ENCODE measurements at places on chromosomes 16 and 17.

- DNase-seq = no peak
Measured at GRCh38 chr16:5500526-5500925, 402.9 kb upstream of the EEF2KMT start.

- no peak for DNase-seq
Measured at GRCh38 chr17:45920083-45920482, 25.7 kb downstream of the MAPT start.

DNA sequence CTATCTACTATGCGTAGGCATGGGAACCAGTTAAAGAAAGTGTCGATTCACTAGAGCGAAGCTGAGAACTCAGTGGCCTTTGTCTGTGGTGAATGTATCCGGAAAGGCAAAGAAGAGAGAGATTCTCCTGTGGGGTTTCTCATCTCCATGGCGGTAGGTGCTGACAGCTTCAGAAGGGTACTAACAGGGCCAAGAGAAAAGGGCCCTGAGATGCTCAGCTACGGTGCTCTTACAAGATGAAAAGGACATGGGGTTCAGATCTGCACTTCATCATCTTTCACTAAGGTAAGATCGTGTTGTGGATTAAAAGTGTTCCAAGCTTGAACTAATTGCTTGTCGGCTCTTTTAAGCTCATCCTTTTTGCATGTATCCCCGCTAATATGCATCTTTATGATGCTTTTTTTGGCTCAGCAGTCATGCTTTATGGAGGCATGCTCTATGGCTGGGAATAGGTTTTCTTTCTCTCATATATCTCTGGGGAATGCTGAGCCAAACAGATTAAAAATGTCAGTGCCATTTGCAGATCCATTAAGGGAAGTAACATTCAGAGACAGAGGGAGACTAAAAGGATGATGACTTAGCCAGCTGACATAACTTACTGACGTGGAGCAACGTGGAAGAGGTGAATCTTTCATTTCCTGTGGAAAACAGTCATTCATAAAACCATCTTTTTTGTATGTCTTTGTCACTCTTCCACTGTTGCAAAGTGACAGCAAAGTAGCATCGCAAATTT is 29.9 kb downstream of the KCNJ16 start:
- DNase-seq = no peak

- no peak for DNase-seq
Measured at GRCh38 chr17:36978810-36979564, 30.2 kb downstream of the AATF start.

DNA sequence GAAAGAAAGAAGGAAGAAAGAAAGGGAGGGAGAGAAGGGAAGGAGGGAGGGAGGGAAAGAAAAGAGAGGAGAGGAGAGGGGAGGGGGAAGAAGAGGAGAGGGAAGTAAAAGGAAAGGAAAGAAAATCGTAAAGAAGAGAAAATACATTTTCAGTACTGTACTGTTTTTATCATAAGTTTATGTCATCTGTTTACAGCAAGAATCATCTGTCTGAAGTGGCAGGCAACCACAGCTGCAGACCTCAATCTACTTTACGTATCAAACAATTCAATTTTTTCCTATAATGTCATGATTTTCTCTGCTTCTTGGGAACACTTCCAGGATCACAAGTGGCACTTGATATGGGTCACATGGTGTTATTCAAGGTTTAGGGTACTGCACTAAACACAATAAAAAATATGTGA is 58.3 kb downstream of the USP32 start:
- DNase-seq = no peak

DNA sequence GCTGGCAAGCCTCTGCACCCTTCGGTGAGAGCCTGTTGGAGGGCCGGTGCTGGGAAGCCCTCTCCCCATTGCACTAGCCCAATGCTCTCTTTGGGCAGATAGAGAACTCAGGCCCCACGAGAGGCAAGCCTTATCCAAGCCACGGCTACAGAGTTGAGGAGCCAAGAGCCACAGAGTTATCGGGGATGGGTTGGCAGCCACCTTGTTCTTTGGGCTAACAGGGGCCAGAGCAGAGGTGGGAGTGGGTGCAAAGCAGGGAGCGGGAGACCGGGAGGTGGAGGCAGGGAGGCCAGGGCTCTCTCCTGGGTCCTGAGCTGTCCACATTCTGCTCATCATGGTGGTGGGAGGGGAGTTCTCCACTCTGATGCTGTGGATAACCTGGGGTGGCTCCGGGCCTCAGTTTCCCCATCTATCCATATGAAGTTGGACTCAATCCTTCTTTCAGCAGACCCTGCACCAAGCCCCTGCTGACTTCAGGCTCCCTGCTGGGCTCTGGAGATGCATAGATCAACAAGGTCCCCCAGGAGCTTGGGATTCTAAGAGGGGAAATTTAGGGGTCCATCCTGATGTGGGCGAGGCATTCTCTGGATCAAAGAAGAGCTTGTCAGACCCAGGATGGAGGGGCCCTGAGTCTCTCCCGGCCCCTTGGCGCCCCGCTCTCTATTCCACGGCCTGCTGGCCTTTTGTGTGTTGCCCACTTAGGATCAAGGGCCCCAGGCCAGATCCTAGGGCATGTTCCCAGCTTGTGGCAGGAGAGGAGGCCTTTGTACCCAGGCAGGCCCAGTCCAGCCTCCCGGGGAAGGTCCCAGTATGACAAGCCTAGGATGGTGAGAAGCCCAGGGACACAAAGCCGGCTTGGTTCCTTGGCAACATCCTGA is 557 bp upstream of the CX3CL1 start:
- no peak for DNase-seq

- DNase-seq = no peak
Measured at GRCh38 chr17:11176549-11176948, 64.5 kb upstream of the SHISA6 start.

DNA sequence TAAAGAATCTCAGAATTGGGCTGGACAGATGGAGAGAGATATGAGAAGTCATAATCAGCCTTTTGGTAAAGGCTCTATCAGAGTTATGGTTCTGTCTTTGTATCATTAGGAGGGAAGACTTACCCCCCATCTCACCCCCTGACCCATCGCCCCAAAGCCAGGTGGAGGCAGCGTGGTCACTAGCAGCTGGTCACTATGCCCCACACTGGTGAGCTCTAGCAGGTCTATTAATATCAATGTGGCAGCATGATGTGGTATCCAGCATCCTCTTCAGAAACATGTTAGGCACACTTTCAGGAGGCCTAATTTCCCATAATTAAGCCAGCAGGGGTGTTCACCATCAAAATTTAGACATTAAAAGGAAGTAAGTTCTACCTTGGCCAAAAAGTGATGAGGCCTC is 183.8 kb upstream of the COX10 start:
- DNase-seq = no peak

DNA sequence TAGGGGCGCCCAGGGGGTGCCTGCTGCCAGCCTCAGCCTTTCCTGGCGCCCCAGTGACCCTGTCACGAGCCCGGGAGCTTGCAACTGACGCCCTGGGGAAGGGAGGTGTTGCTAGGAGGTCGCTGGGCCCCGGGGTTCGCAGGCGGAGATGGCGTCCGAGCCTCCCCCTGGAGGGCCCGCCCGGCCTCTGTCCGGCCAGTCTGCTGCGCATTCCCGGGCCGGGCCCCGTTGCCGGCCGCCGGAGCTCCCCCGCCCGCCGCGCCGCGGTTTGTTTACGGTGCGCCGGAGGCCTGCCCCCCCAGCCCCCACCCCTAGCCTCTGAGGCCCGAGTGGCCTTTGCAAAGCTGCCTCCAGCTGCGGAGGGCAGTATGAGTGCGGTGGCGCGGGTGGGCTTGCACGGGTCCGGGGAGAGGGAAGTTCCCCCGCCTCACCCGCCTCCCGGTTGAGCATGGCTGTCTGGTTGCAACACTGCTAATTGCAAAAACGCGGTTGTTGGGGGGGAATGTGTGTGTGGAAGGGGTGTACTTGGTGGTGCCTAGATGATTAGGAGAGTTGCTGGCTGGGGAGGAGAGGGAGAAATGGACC is 514 bp downstream of the THRA start:
- DNase-seq = peak; percentile 42

GRCh38 chr16:77212741-77213541 is 13.7 kb downstream of the SYCE1L start:
- DNase-seq = peak; percentile 50

DNA sequence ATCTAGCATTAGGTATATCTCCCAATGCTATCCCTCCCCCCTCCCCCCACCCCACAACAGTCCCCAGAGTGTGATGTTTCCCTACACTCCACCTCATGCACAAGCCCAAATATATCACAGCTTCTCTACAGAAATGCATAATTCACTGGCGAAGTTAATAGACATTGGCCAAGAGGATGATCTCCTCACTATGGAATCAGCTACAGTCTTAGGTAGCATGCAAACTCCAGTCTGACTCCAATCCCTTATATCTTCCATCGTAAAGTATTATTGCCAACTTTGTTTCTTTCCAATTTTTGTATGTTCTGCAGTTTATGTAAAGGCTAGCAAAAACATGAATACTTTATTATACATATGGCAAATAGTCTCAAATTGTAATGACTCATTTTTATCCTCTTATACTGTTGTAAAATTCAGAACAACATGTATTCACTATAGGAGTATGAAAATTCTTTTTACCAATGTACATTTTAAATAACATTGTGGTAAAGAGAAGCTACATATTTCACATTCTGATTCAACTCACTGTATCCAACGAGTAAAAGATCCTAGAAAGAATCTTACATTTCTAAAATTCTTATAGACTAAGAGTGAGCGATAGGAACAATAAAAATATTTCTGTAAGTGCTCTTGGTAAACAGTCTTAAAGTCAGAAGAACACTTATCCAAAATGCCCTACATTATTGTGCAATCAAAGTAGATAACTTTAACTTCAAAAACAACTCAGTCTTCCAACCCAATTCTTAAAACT is 871 bp downstream of the ABCA8 start:
- no peak for DNase-seq

DNA sequence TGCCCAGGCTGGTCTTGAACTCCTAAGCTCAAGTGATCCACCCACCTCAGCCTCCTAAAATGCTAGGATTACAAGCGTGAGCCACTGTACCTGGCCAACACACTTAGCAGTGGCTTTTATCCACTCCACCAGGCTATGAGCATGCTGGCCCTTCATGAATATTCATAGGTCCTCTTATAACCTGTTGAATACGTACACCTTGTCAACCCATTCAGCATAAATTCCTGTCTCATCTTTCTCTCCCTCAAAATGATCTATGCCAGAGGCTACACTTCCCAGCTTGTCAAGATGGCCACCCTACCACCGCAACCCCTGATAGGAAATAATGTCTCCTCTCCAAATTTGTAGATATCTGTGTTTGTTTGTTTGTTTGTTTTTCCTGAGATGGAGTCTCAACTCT is 11.0 kb upstream of the ZG16 start:
- no peak for DNase-seq

DNA sequence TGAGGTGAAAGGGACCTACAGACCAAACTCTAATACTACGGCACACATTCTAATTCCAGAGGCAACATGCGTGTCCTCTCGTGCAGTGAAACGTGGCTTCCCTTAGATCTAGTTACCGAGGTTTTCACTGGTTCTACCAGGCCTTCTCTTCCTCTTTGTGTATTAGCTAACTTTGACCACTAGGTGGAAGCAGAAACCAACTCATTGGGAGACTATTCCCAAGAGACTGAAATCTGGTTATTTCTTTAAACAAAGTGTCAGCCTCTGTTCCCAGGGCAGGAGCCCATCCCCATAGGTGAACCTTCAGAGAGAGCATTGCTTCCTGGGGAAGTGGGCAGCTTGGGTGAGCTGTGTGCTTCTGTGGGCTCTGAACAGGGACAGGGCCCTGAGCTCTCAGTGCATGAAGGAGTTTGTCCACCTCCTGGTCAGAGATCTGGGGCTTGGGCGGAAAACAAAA is 19.7 kb upstream of the RCVRN start:
- DNase-seq = peak; percentile 54

GRCh38 chr16:4301177-4301576 is 14.7 kb upstream of the GLIS2 start:
- DNase-seq = no peak

DNA sequence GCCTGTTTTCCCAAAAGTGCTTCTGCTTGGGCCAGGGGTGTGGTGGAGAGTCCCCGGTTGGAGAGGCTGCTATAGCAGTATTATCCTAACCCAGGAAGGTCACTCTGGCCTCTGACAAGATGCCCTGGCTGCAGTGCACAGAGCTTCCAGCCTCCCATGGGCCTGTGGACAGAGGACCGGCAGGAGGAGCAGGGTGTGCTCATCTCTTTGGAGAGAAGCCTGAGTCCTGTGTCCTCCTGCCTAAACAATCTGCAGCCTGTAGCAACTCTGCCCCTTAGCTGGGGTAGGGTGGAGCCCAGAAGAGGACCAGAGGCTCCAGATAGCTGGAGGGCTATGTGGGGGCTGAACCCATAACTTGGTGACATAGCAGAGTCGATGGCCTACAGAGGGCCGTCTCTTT is 78.0 kb downstream of the MPRIP start:
- DNase-seq = no peak

- no peak for DNase-seq
Measured at GRCh38 chr17:31511580-31511979, 120.1 kb downstream of the RAB11FIP4 start.

- peak; percentile 57 for DNase-seq
Measured at GRCh38 chr16:65373097-65373496, 251.2 kb upstream of the CDH11 start.

DNA sequence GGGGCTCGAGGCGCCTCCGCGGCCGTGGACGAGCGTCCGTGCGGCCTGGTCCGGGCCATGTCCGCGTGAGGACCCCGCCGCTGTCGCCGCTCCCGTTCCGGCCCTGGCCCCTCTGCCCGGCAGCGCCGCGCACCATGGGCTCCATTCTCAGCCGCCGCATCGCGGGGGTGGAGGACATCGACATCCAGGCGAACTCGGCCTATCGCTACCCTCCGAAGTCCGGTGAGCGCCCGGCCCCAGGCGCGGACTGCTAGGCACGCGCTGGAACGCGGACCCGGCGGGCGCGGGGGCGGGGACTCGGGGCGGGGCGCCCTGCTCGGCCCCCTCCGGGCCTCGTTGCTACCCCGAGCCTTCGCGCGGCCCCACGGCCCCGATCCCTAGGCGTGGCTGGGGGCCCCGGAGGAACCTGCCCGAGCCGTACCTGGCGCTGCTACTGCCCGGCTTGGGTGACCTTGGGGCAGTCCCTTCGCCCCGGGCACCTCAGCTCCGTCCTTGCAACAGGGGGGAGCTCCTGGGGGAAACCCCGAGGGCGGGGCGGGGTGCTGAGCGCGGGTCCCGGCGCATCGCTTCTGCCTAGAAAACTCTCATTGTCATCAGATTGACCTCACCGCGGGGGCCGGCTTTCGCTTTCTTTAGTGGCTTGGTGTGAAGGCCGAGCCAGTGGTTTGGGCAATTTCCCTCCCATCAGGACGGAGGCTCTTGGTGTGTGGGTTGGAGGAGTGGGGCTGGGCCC is 367 bp downstream of the MGRN1 start:
- DNase-seq = no peak

DNA sequence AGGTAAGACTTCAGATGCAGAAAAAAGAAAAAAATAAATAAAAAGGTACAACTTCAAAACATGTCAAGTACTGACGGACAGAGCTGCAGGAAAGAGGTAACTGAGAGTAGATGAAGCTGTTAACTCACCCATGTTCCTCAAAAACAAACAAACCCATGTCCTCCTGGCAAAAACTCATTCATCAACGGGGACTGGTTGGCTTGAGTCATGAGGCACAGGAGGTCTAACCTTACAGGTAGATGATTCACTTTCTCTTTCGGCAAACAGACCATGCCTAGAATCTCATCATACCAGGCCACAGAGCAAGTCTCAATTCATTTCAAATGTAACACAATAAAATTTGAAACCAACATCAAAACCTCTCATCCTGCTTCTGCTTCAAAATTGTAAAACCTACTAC is 12.3 kb upstream of the FASN start:
- no peak for DNase-seq

GRCh38 chr16:30482366-30482765 is 9.8 kb downstream of the ITGAL start:
- no peak for DNase-seq
